Activated CD4-positive, alpha-beta T cell treated with anti-CD3 and anti-CD28 coated beads, Interleukin-2, amount 50 U/mL, for 4 hours (primary cell): ENCODE measurements at places on chromosomes 11 and 22.

DNA sequence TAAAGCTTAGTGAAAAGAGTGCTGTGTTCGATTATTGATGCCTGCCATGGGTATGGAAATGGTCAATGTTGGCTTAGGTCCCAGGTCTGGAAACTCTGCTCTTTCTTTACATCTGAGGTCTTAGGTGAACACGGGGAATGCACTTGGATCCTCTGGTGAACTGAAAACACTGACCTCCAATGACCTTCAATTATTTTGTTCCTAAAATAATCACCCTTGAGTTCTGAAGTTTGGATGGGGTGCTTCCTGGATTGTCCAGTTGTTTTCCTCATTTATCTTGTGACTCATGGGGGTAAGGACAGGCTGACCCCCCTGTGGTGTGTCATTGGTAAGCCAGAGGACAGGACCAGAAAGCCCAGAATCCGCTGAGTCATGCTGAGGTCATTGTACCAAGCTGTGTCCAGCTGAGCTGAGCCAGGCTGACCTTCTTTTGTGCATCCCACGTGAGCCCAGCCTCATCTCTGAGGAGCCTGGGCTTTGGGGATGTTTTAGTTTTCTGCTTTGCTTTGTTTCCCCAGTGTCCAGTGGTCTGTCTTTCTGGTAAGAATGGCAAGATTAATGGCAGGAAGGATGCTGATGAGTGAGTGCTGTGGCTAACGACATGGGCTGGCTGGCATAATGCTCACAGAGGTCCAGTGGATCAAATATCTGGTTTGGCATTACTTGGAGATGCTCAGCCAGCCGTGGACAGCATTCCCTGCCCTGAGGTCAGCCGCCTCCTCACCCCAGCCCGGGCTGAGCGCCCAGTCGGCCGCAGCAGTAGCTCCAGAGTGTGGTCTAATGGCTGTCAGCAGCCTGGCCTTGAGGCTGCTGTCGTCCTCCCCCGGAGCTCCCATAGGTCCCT, 35.6 kb downstream of the AMPD3 start:
- no peak for DNase-seq

DNA sequence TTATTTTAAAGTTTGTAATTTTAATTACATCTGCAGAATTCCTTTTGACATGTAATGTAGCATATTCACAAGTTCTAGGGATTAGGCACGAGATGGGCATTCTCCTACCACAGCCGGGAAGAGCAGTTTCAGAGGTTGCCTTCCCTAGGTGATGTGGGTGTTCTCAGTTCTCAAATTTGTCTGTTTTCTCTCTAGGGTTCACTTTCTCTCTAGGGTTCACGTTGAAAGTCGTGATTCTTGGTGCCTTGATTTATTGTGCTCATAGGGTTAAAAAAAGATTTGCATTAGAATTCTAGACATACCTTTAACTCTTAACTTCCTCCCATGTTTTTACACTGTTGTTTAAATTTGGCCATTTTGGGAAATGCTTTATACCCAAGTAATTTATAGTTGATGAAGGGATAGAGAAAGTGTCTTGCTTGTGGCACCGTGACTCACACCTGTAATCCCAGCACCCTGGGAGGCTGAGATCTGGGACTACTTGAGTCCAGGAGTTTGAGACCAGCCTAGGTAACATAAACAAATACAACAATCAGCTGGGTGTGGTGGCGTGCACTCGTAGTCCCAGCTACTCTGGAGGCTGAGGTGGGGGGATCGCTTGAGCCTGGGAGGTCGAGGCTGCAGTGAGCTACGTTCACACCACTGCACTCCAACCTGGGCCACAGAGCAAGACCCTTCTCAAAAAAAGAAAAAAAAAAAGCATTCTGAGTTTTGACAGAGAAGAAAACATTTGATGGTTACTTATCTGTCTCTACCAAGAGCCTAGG, 3.6 kb downstream of the MED15 start:
- DNase-seq = no peak

- DNase-seq = no peak
These were observed 20.1 kb downstream of the OR10A6 start for GRCh38 chr11:7911011-7911410.

- no peak for DNase-seq
These were observed 12.9 kb upstream of the TMPRSS13 start for GRCh38 chr11:117941976-117942654.

DNA sequence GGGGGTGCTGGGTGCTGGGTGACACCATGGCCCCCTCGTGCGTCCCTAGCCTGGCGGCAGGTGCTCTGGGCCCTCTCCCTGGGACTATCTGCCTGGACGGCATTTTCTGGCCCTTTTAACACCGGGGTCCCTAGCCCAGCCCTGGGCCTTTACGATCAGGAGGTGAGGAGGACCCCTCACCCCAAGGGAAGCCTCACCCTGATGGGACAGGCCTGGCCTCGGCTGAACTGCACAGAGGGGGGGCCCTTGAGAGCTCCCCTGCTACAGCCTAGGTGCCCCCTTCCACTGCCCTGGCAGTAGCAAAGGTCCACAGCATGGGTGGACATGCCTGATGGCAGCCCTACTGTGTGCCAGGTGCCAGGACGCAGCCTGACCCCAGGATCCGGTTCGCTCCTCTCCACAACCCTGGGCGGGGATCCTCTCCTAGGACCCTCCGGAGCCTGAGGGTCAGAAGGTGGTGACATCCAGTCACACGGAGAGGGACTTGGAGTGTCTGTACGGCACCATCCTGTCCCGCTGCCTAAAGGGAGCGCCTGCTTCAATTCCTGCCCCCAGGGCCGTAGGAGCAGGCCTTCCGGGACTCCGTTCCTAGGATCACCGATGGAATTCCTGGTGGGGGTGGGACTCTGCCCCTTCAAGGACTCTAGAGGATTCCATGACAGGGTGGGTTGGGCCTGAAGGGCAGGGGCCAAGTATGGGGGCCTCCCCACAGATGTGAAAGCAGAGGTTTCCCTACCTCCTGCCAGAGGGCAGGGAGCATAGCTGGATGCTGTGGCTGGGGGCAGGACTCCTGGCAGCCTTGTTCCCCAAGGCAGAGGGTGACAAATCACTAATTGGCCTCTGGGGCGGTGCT, 33.0 kb upstream of the TH start:
- no peak for DNase-seq

DNA sequence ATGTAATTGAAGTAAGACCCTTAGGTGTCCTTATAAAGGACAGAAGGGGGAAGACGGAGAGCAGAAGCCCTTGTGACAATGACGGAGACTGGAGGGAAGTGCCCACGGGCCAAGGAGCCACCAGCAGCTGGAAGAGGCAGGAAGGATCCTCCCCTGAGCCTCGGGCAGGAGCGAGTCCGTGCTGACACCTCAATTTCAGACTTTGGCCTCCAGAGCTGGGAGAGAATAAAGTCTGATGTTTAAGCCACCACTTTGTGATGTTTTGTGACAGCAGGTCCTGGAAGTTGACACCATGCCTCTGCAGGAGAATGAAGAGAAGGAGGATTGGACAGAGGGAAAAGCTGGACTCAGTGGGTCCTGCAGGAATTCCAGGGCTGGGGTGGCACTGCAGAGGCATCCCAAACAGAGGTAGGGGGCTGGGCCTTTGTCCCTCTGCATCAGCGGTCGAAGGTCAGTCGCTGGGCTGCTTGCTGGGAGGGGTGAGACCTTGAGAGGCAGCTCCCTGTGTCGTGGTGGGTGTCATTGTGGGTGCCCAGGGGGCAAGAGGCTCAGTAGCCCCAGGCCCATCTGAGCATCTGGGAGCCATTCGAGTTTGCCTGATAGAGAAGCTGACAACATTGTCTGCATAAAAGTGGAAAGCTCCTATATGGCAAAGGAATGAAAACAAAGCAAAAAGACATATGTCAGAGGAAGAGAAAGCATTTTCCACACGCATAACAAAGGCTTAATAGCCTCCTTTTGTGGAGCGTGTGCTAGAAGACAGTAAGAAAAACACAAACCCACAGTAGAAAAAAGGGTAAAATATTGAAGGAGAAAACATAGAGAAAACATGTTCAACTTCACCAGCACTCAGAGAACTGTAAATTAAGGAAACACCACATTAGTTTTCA, 68.8 kb downstream of the RTL6 start:
- no peak for DNase-seq

GRCh38 chr11:104490182-104490581, 326.2 kb upstream of the PDGFD start:
- DNase-seq = no peak

DNA sequence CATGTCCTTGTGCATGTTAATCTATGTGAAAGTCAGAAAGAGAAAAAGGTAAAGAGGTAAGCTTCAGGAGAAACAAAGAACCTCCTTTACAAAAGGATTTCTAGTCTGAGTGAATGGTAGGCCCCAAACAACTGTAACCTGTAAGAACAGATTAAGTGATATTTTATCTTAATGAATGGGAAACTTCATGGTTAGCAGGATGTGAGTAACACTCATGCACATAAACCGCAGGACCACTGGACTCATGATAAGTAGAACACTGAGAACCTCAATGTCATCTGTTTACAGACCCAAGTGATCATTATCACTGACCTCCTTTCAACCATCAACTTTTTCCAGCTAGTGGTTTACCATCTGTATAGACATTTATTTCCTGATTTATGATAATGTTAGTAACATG, 19.9 kb downstream of the OR8G5 start:
- DNase-seq = no peak

- DNase-seq = no peak
These were observed 33.0 kb downstream of the DKK3 start for GRCh38 chr11:11975201-11976092.

DNA sequence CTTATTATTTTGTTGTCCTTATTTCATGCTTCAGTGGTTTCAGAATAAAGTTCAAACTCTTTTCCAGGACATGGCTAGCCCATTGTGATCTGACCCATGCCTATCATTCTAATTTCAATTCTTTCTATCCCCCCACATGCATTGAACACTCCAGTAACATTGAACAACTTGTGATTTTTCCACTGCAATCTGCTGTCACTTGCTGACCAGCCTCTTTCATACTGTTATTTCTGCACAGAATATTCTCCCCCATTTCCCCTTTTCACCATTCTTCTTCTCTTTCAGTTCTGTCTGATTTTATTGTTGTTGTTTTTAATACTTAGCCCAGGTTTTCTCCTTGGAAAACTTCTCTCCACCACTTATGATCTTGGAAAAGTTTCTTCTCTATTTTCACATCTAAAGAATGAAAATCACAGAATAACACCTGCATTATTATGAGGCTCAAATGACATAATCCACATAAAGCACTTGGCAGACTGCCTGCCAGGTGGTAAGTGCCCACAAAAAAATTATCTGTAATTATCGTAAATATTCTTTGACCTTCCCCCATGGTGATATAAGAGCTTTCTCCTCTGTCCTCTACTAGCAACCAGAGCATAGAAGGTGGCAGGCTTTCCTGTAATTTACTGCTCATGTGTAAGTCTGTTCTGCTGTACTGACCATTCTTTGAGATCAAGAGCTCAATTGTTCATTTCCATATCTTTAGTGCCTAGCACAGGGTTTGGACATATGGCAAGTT, 51.9 kb upstream of the EED start:
- no peak for DNase-seq

GRCh38 chr11:72896431-72896830, 82.2 kb downstream of the ATG16L2 start:
- DNase-seq = no peak

- peak; percentile 76 for DNase-seq
These were observed 796 bp upstream of the YIF1A start for GRCh38 chr11:66289548-66290329.

DNA sequence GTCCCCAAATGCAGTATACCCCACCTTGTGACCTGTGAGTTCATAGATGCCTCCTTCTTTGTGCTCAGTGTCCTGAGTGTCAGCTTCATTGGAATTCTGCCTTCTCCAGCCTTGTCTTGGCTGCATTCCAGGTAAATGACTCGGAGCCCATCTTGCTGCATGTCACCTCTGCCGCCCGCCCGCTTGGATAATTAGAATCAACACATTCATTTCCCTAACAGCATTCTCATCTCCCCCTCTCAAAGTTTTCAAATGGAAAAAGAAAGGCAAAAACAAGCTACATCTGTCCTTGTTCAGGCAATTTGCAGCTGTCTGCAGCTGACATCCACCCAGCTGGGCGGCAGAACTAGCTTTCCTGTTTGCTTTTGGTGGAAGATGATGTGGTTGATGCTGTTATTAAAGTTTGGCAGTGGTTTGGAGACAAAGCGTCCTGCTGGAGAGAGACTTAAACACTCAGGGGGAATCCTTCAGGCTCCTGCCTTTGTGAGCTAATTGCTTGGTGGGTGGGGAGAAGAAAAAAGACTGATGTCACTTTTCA, 198.8 kb upstream of the SEZ6L start:
- no peak for DNase-seq

- DNase-seq = no peak
These were observed 152.8 kb upstream of the NTM start for GRCh38 chr11:131217313-131218310.

GRCh38 chr11:67674442-67674871, at the start of gene ALDH3B2:
TSS of gene ALDH3B2 (minus strand) at chr11:67674623. CDS start at chr11:67666935, 7,688 bp downstream.
- no peak for DNase-seq

GRCh38 chr11:102111787-102112508, 1.7 kb downstream of the YAP1 start:
- peak; percentile 7 for DNase-seq

DNA sequence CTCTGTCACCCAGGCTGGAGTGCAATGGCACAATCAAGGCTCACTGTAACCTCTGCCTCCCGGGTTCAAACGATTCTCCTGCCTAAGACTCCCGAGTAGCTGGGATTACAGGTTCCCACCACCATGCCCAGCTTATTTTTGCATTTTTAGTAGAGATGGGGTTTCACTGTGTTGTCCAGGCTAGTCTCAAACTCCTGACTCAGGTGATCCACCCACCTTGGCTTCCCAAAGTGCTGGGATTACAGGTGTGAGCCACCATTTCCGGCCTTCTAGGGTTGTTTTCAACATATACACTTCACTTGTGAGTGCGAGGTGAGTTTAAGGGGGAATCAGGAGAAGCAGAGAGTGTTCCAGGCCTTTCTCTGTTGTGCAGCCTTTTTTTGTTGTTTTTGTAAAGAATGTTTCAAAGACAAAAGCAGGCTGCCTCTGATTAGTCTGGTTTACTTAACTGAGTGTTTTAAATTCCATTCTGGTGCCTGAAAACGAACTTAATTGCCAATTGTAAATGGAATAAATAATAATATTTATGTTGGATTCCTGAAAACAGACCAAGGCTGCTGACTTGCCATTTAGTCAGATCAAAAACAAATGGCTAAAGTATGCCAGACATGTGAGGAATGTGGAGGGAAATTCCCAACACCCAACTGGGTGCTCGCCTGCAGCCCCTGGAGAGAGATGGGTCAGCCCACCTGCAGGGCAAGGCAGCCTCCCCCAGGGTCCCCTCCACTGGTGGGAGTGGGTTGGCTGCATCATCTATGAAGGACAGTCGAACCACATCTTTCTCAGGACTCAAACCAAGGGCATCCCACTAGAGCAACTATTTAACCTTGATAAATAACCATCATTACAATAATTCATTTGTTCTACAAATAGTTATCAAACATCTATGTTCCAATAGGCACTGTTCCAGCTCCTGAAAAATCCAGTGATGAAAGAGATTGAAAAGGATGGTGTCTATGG, 4.6 kb upstream of the RANGAP1 start:
- DNase-seq = no peak

DNA sequence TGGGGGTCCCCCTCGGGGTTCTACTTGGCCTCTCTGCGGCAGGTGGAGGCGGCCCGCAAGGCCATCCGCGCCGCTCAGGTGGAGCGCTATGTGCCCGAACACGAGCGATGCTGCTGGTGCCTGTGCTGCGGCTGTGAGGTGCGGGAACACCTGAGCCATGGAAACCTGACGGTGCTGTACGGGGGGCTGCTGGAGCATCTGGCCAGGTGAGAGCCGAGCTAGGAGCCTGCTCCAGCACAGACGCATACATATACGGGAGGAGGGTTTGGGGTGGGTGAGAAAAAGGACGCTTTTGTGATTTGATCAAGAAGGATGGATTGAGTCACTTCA, 415 bp downstream of the CENATAC start:
- no peak for DNase-seq
